AG09309 (cell line): ENCODE measurements at places on chromosomes 2 and 18.

DNA sequence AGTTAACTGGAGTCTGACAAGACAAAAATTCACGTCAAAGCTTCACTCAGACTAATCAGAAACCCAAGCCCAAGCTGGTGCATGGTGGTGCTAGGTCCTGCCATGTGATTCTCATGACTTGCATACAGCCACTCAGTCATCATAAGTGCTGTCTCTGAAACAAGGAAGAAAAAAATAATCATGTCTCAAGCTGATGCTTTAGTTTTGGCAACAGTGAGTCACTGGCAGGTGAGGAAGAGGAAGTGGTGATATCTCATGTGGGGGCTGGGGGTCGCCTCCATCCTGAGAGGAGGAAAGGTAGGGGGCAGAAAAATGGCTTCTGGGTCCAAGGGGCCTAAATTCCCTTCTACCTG, 136.3 kb downstream of the TMEM163 start:
- no peak for DNase-seq

- no peak for DNase-seq
Observed at GRCh38 chr2:9720352-9721093, 89.7 kb upstream of the YWHAQ start.

GRCh38 chr18:66599190-66599589, 4.7 kb downstream of the CDH19 start:
- no peak for DNase-seq

GRCh38 chr18:54250846-54251261, 18.5 kb upstream of the POLI start:
- DNase-seq: no peak

- DNase-seq: no peak
Observed at GRCh38 chr2:188045016-188045415, 246.7 kb upstream of the GULP1 start.
